Cerebellum (tissue), 4 donors: ENCODE measurements at places on chromosomes 2 and 18.

DNA sequence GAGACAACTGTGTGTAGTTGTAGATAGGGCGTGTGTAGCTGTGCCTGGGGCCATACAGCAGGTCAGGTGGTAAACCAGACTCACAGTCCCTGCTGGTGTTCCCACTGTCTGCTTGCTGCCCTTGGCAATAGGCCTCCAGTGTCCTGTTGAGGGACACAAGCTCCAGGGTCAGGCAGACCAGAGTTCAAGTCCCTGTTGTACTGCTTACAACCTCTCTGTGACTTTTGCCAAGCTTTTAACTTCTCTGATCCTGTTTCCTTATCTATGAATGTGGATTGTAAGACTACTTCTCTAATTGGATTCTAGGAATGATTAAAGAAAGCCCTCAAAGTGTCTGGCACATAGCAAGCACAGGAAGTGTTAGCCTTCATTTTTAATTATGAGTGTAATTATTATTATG lies 68.6 kb downstream of the MERTK start:
- no peak for DNase-seq

GRCh38 chr2:230772156-230772555 lies 59.5 kb downstream of the CAB39 start:
- DNase-seq: no peak

- DNase-seq: no peak
Measured at GRCh38 chr2:100707016-100707947, 112.7 kb upstream of the NPAS2 start.

DNA sequence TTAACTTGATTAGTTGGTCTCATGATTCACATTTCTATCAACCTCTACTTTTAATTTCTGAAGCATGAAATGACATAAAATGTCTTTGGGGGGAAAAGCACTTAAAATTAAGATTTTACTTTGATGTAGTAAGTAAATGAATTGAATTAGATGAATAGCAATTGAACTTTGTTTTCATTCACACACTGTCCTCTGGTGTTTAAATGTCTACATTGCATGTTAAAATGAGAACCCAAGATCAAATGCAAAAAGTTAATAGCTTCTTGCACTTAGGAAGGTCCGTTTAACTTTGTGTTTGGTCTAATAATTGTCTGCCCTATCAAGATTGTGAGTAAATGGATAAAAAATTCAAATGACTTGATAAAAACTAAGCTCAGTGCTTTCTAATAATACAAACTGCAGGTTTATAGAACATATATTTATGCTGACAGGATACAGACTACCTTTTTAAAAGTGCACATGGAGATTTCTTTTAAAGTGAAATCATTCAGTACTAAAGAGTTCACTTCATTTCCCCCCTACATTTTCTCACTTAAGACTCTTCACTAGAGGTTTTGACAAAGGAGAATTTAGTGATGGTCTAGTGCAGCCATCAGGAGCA lies 156.2 kb upstream of the NABP1 start:
- peak; percentile 9 for DNase-seq

DNA sequence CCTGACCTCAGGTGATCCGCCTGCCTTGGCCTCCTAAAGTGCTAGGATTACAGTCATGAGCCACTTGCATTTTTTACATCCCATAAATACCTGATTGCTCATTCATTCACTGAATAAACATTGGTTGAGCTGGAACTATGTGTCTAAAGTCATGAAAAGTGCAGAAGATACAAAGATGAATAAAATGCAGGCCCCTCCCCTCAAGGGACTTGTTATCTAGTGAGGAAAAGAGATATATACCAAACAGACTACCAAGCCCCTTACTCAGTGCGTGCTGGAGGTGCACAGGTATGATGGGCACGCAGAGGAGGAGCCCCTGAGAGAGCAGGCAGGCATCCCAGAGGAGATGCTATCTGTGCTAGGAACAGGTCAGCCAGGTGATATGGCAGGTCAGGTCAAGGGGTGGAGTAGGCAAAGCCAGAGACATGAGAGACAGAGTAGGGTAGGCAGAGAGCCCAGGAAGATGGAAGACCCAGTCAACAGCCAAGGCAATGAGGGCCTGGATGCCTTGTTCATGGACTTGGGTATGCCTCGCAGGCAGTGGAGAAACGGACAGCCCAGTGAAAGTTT lies 7.7 kb downstream of the FHL2 start:
- DNase-seq: no peak

DNA sequence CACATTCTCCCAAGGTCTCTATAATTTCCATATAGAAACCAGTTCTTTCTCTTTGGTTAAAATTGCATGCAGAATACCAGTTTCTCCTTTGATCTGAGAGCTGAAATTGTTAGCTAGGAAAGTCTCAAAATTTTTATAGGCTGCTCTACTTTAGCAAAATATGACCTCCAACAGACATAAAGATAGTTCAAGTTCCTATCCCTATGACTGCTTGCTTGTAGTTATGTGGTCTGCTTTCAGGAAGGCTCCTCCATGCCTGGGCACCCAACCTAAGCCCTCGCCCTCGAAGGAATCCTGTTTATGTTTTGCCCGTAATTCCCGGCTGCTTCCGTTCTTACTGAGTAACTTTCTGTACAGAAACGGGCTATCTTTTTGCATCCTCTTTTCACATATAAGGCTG lies 28.0 kb upstream of the LTBP1 start:
- no peak for DNase-seq

DNA sequence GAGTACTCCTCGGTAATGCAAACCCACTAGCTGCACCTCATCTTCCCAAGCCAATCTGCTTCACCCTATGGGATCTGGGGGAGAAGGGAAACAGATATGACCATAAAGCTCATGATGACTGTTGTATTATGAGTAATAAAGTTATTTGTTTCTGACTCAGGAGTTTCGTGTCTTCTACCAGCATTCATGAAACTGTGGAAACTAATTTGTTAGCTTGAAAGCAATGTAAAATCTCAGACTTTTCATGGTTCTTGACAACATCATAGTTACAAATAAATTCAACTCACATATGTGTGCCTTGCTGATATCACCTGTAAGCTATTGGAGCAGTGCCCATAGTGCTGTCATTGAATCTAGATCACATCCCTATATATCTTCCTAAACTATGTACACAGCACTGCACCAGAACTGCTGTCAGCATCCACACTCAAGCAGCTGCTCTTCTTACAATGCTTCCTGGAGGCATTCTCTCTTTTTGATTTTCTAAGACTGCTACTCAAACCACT lies 135.6 kb upstream of the KYNU start:
- DNase-seq: no peak

GRCh38 chr2:137383391-137383790 lies 580.9 kb upstream of the HNMT start:
- no peak for DNase-seq
